ENCODE measurements at places on chromosomes 7 and 10. TPM values are rescaled to one million over a fixed set of nuclear protein-coding genes. Genes with fewer than 3 reads are reported as not detected.

GRCh38 chr10:129465796-129466702 is 992 bp upstream of the MGMT start:
- H3K36me3 ChIP-seq = peaks cover 5% of the 10 kb centered on the region
- H3K4me1 ChIP-seq = peaks cover 8% of the 10 kb centered on the region
- DNase-seq = no peak
- peak overlapping the region; percentile 60 for H3K27ac ChIP-seq
- peak overlapping the region; percentile 67 for H3K4me3 ChIP-seq
- no peaks in the 10 kb centered on the region for H3K27me3 ChIP-seq

- no peak overlapping the region for H3K27ac ChIP-seq
- no peak for DNase-seq
- H3K36me3 ChIP-seq = no peaks in the 10 kb centered on the region
- no peaks in the 10 kb centered on the region for H3K27me3 ChIP-seq
- no peak overlapping the region for H3K4me3 ChIP-seq
- H3K4me1 ChIP-seq = no peaks in the 10 kb centered on the region
Measured at GRCh38 chr7:4022265-4022664, 659.8 kb upstream of the FOXK1 start.

DNA sequence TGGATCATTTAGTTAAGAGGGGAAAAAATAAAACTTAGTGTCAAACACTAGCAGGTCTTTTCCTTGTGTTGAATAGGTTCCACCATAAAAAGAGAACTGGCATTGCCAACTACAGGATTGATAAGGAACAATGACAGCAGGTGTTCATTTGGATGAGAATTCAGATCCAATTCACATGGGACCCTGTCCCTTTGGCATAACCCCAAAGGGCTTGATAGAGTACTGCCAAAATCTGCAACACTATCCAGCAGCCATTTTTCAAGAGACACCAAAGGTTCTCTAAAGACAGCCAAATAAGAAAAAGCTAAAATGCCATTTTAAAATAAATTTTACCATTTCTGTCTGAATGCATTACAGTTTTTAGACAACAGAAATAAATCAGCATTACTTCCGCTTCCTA is 422.3 kb downstream of the DGKB start:
- H3K4me3 ChIP-seq = no peak overlapping the region
- no peaks in the 10 kb centered on the region for H3K36me3 ChIP-seq
- no peak overlapping the region for H3K27ac ChIP-seq

GRCh38 chr10:5512331-5512730 is 12.4 kb upstream of the CALML3 start:
- H3K36me3 ChIP-seq = no peaks in the 10 kb centered on the region
- peaks cover 7% of the 10 kb centered on the region for H3K4me1 ChIP-seq
- peaks cover 9% of the 10 kb centered on the region for H3K27me3 ChIP-seq
- no peak for DNase-seq

DNA sequence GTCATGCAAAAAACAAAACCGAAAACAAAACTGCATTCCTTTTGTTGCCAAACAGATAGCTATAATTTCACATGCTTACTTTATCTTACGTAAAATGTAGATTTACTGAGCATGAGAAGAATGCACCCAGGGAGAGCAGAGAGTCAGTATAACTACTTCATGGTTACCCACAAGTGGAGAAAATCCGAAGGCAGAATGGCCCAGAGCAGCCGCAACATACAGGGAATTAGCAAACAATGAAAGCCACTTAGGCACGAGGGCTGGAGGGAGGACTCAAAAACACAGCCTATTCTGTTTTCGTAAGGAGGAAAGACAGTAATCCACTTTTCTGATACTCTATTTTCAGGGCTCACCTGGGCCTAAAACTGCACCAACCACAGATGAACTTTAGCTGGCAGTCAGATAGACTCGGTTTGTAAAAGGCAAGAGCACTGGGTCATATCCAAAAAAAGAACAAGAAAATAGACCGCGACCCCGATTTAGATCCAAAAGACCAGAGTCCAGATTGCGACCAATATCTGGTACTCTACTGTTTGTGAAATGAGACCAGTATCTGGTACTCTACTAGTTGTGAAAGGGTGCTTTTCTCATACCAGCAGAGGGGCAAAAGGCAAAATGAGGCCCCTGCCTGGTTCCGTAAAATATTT is 1.3 kb downstream of the ITPRIP start:
- H3K4me1 ChIP-seq = peaks cover 59% of the 10 kb centered on the region

DNA sequence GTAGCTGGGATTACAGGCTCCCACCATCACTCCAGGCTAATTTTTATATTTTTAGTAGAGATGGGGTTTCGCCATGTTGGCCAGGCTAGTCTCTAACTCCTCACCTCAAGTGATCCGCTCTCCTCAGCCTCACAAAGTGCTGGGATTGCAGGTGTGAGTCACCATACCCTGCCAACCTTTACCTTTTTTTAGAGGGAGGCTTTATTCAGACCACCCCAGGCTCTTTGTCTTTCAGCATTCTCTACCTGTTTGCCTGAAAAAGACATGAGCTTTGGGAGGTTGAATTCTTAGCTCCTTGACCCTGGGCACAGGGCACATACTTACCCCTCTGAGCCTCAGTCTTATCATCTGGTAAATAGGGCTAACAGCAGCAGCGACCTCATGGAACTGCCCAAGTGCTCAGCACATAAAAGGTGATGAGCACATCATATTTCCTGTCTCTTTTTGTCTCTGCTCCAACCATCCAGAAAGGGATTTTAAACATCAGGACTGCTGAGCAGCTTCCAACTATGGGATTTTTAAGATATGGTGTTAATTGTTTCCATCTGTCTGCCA is 17.0 kb downstream of the FRMPD2 start:
- H3K27me3 ChIP-seq = peaks cover 26% of the 10 kb centered on the region
- H3K4me3 ChIP-seq = no peak overlapping the region
- DNase-seq = peak; percentile 2
- no peaks in the 10 kb centered on the region for H3K4me1 ChIP-seq

GRCh38 chr7:117993377-117994003 is 120.2 kb upstream of the CTTNBP2 start:
- no peak overlapping the region for H3K27ac ChIP-seq
- no peak for DNase-seq
- no peaks in the 10 kb centered on the region for H3K4me1 ChIP-seq
- H3K27me3 ChIP-seq = no peaks in the 10 kb centered on the region

DNA sequence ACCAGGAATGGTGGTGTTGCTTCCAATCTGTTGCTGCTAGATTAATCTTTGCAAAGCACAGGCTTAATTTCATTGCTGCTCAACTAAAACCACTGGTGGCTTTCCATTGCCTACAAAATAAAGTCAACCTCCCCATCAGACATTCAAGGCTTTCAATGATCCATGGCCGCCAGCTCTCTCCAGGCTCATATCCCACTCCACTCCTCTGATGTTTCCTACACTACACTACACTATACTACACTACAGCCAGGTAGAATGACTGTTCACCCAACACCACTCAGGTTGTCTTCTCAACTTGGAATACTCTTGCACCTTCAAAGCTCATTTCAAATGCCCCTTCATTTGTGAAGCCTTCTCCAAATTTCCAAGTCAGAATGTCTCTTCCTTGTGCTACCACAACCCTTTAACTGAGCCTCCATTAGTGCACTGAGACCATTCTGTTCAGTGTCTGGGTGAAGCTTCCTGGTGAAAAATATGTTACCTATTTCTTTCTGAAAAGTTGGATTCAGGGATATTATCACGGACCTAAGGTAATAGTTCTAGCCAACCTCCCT is 35.5 kb upstream of the CC2D2B start:
- H3K27me3 ChIP-seq = no peaks in the 10 kb centered on the region
- no peak overlapping the region for H3K4me3 ChIP-seq
- H3K36me3 ChIP-seq = peaks cover 47% of the 10 kb centered on the region
- H3K4me1 ChIP-seq = peaks cover 15% of the 10 kb centered on the region

DNA sequence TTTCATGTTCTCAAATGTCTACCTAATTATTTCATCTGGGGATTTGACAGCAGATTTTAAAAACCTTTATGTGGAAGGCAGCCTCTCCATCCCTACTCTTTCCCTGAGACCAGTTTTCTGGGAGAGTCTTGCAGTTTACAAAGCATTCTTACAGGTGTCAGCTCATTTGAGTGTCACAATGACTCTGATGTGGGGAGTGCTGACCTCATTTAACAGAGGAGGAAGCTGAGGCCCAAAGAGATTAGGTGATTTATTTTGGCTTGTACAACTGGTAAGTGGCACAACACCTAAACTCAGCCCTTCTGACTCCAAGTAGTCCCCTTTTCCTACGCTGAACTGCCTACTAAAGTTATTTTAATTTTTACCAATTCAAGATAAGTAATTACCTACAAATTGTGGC is 33.3 kb upstream of the MAT1A start:
- H3K27me3 ChIP-seq = peaks cover 19% of the 10 kb centered on the region
- H3K4me3 ChIP-seq = no peak overlapping the region
- no peaks in the 10 kb centered on the region for H3K36me3 ChIP-seq
- DNase-seq = no peak
- H3K27ac ChIP-seq = no peak overlapping the region
- no peaks in the 10 kb centered on the region for H3K4me1 ChIP-seq

Gene TFEC
- 0.47 TPM for total RNA-seq

GRCh38 chr7:107931740-107932515 is 40.9 kb downstream of the DLD start:
- peaks cover 12% of the 10 kb centered on the region for H3K36me3 ChIP-seq
- DNase-seq = no peak
- H3K4me1 ChIP-seq = no peaks in the 10 kb centered on the region
- H3K27me3 ChIP-seq = no peaks in the 10 kb centered on the region

- H3K27ac ChIP-seq = no peak overlapping the region
- H3K27me3 ChIP-seq = peaks cover 3% of the 10 kb centered on the region
- H3K4me1 ChIP-seq = no peaks in the 10 kb centered on the region
- DNase-seq = no peak
Measured at GRCh38 chr7:25906003-25906402, 246.0 kb upstream of the NFE2L3 start.

- DNase-seq = no peak
- H3K4me3 ChIP-seq = no peak overlapping the region
- H3K4me1 ChIP-seq = peaks cover 40% of the 10 kb centered on the region
- H3K27me3 ChIP-seq = no peaks in the 10 kb centered on the region
Measured at GRCh38 chr7:150377196-150377595, 1.9 kb upstream of the ZNF775 start.

Gene FAM200A
- 5.1 TPM for total RNA-seq

- H3K27me3 ChIP-seq = no peaks in the 10 kb centered on the region
- no peaks in the 10 kb centered on the region for H3K36me3 ChIP-seq
- H3K4me1 ChIP-seq = peaks cover 9% of the 10 kb centered on the region
- H3K27ac ChIP-seq = no peak overlapping the region
Measured at GRCh38 chr7:50293509-50294179, 10.9 kb upstream of the IKZF1 start.

GRCh38 chr10:71290331-71290730 is 28.7 kb upstream of the SLC29A3 start:
- no peaks in the 10 kb centered on the region for H3K27me3 ChIP-seq
- no peaks in the 10 kb centered on the region for H3K36me3 ChIP-seq
- H3K27ac ChIP-seq = no peak overlapping the region
- no peak overlapping the region for H3K4me3 ChIP-seq

- no peaks in the 10 kb centered on the region for H3K27me3 ChIP-seq
- H3K4me3 ChIP-seq = no peak overlapping the region
- no peak for DNase-seq
Measured at GRCh38 chr7:126774077-126774476, 478.7 kb downstream of the GRM8 start.

DNA sequence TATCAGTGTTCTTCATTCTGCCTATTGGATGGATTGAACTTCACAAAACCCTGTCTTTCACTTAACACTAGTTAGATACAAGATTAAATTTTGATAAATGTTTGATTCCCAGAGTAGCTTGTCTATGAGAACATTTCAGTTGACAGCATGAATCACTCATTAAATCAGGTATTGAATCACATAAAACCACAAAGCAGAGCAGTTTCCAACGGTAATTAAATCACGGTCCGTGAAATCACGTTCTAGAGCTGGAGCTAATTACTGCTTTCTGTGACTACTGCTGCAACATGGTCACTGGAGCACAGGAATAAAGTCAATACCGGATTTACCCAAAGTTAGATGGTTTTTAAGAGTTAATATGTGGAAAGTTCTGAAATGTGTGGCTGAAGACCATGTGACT is 257.8 kb upstream of the PCDH15 start:
- H3K4me3 ChIP-seq = no peak overlapping the region
- DNase-seq = no peak
- no peak overlapping the region for H3K27ac ChIP-seq
- H3K4me1 ChIP-seq = no peaks in the 10 kb centered on the region
- H3K36me3 ChIP-seq = no peaks in the 10 kb centered on the region

Gene OR2A1
- not detected for total RNA-seq

Gene OPTN
- 73.8 TPM for total RNA-seq

GRCh38 chr7:44131173-44132029 is 8.1 kb upstream of the POLD2 start:
- DNase-seq = no peak
- H3K27ac ChIP-seq = no peak overlapping the region
- no peaks in the 10 kb centered on the region for H3K36me3 ChIP-seq
- no peak overlapping the region for H3K4me3 ChIP-seq
- H3K27me3 ChIP-seq = peaks cover 8% of the 10 kb centered on the region
